ENCODE measurements at places on chromosomes 5 and 9.

GRCh38 chr5:92444888-92445287 is 1061.8 kb upstream of the ARRDC3 start:
- no peak for DNase-seq

GRCh38 chr5:164869325-164869724 is 1363.9 kb downstream of the MAT2B start:
- no peak for DNase-seq

- no peak for DNase-seq
Measured at GRCh38 chr5:58635416-58635815, 52.5 kb downstream of the RAB3C start.

GRCh38 chr5:14109041-14109747 is 33.9 kb upstream of the TRIO start:
- no peak for DNase-seq

GRCh38 chr5:84727708-84728107 is 343.0 kb upstream of the EDIL3 start:
- no peak for DNase-seq

DNA sequence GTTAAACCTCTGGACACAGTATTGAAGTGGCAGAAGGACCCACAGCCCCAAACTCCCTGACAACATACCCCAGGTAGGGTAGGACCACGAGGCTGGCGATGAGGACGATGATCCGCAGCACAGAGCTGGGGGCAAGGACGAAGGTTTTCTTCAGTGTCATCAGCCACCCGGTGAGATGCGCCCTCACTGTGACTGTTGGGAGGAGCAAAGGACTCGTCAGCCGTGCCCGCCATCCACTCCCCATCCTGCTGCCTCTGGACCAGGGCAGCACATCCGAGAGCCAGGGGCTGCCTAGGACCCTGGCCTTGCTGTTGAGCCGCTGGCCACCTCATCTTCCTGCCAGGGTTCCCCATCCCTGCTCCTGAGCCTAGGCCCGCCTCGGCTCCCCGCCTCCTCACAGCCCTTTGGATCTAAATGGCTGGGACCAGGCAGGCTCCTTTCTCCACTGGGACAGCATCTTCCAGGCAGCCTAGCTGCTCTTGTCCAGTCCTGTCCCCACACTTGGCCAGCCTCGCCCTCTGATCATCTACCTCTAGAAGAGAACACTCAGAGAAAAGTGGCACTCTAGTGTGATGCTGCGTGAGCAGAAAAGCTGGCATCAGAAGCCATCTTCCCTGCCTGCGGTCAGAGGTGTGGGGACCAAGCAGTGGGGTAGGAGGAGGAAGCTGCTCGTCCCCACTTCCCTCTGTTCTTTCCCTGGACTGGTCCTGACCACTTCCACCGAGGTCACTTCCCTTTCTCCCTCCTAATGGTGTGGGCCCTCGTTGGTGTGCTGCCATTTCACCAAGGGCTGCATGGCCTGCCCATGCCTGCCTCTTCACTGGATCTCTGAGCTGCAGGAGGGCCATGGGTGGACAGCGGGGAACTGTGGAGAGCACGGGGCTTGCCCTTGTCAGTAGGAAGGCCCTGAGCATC is 49.2 kb downstream of the OTULIN start:
- DNase-seq: no peak

- DNase-seq: no peak
Measured at GRCh38 chr5:1298067-1298551, 3.2 kb upstream of the TERT start.

- no peak for DNase-seq
Measured at GRCh38 chr9:18920141-18921084, 112.6 kb downstream of the SAXO1 start.
